ENCODE measurements at places on chromosomes 1 and 21.

DNA sequence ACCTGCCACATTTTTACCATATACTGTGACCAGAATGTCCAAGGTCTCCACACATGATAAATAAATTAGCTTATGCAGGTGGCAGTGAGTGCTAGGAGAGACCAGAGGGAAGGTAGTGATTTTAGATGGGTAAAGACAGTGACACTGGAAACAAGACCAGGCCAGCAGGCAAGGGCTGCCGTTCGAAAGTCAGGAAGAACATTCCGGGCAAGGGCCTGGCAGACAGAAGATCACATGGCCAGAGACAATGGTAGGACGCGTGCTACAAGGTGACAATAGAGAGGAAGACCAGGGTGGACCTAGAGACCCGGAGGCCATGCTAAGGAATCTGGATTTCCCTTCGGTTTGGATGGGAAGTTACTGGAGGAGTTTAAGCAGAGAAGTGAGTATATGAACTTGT lies 9.7 kb downstream of the PGBD5 start:
- DNase-seq = no peak

- no peak for DNase-seq
Measured at GRCh38 chr1:162128693-162129356, 59.3 kb downstream of the NOS1AP start.

GRCh38 chr1:176196728-176197127 lies 10.4 kb downstream of the COP1 start:
- no peak for DNase-seq

GRCh38 chr1:47677241-47677940 lies 239.5 kb downstream of the FOXD2 start:
- no peak for DNase-seq

GRCh38 chr1:54275349-54275748 lies 75.4 kb downstream of the MRPL37 start:
- no peak for DNase-seq

GRCh38 chr1:243312952-243313634 lies 57.3 kb downstream of the SDCCAG8 start:
- DNase-seq = no peak

- DNase-seq = no peak
Measured at GRCh38 chr1:219294251-219294650, 120.6 kb downstream of the LYPLAL1 start.

All from Caki2 (cell line).